ENCODE measurements at places on chromosomes 3 and 15.
A peak's percentile ranks its signal among the peaks of the same experiment; 100 is the strongest.

GRCh38 chr15:74535388-74536084, 5.5 kb upstream of the ARID3B start:
- peak; percentile 18 for DNase-seq

DNA sequence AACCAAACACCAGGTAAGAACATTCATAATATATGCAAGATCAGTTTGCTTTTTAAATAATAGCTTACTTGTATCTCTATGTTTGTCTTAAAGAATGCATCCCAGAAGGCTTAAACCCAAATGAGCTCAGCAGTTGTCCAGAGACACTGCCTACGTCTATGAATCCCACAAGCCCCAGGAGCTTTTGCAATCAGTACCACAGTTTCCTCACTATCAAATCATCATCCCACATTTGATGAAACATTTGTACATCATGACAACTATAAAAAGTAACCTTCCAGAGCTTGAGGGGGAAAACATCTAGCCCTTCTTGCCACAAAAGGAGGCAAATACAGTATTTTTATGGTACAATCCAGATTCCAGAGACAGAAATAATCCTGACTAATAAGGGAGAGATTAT, 63.7 kb downstream of the ATP8B4 start:
- DNase-seq, result peak; percentile 43

- DNase-seq, result no peak
Measured at GRCh38 chr3:132342183-132342582, 25.0 kb downstream of the ACP3 start.

GRCh38 chr15:57656434-57656833, 50.1 kb upstream of the POLR2M start:
- no peak for DNase-seq

- no peak for DNase-seq
Measured at GRCh38 chr3:102089239-102089638, 239.9 kb downstream of the NFKBIZ start.

GRCh38 chr3:185823078-185824044, 1.5 kb downstream of the IGF2BP2 start:
- peak; percentile 53 for DNase-seq

DNA sequence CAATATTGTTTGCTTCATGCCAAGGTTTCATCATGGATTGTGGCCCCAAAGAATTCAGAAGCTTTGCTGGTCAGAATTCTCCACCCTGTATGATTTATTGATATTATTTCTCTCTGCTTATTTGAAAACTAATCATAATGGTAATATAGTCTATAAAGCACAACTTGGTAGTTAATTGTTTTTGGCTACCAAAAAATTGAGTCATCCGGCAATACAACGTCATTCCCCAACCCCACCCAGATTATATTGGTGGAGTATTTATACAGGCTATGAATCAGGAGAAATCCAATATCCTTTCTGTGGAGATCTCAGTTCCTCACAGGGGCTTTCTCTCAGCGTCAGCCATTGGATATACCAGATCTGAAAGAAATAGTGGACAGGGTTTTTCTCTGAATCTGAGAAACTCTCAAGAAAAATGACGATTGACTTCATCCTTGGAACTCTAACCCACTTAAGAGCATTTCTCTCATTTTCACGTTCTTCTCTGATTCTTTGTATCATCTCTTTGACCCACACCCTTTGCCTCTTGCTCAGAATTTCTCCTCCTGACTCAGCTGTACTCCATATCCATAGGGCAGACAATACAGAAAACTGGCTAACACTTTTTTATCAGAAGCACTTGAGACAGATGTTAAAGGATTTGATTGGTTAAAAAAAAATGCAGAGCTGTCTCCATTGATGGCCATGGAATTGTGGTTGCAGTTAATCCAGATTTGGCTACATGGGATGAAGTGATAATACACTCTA, 1055.8 kb upstream of the CADM2 start:
- no peak for DNase-seq

- DNase-seq, result no peak
Measured at GRCh38 chr3:133607816-133608215, 34.3 kb downstream of the CDV3 start.

DNA sequence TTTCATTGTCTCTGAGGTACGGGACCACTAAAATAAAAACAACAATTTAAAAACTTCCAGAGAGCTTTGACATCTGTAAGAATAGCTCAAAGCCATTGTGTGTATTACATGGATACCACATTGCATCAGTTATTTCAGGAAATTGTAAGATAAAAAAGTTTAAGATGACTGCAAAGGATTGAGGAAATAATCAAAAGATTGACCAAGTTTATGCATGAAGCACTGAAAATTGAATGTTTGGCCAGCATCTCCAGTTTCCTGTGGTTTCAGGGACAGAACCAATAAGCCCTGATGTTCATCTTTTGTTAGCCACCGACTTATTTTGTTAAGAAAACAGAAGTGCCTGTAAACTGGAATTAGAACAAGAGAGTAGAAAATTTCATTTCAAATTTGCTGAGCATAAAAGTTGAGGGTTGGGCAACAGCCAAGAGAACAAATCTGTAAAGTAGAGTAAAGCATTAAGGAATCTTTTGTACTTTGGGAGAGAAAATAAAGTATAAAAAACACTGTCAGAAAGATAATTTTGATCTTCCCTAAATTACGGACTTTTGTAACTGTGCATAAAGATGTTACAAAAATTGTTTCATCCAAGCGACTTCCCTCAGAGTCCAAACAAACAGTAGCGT, 211.5 kb upstream of the P2RY1 start:
- no peak for DNase-seq
